Astrocyte (in vitro differentiated cells and primary cell): ENCODE measurements at places on chromosomes 7 and 10.

- H3K27me3 ChIP-seq, result no peaks in the 10 kb centered on the region
- peak; percentile 90 for DNase-seq
- no peaks in the 10 kb centered on the region for H3K36me3 ChIP-seq
- no peaks in the 10 kb centered on the region for H3K4me1 ChIP-seq
- peak overlapping the region; percentile 8 for H3K27ac ChIP-seq
Measured at GRCh38 chr10:49037187-49037586, 78.1 kb downstream of the VSTM4 start.

DNA sequence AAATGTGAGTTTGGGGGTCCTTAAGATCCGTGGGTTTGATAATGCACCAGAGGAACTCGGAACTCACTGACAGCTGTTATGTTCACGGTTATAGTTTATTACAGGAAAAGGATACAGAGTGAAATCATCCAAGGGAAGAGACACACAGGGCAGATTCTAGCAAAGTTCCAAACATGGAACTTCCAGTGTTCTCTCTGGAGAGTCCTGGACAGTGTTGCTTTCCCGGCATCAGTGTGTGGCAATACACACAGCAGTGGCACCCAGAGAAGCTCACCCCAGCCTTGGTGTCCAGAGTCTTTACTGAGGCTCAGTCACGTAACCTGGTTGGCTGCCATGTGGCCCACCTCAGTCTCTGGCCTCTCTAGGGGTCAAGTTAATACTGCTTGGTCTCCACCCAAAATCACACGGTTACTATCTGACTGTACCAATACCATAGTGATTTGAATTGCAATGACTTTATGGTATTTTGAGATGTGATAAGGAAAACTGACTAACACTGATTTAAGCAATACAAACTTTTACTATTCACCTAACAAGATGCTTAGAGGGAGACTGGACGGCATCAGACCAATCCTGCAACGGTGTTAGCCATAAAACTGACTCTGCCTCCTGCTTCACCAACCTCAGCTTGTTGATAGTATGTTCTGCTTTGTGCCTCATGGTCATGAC is 8.1 kb upstream of the PRXL2A start:
- H3K4me3 ChIP-seq, result no peak overlapping the region
- H3K4me1 ChIP-seq, result no peaks in the 10 kb centered on the region
- H3K36me3 ChIP-seq, result no peaks in the 10 kb centered on the region
- DNase-seq, result no peak

DNA sequence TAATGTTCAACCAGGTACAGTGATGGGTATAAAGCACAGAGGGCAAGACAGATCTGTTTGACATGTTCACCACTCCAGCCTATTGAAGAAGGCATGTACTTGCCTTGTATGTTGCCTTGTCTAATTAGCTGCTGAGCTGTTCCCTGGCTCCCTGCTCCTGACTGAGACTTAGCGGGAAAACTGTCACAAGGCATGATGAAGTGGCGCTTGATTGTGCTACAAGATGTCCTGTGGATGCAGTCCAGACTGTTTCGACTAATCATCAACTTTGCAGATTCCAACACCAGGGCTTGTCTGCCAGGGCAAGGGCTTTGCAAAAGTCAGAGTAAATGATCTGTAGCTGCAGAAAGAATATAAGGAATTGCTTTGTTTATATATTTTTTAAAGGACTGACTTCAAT is 136.2 kb upstream of the NRBF2 start:
- H3K27me3 ChIP-seq, result no peaks in the 10 kb centered on the region
- H3K4me1 ChIP-seq, result peaks cover 14% of the 10 kb centered on the region
- peak; percentile 20 for DNase-seq
- no peak overlapping the region for H3K4me3 ChIP-seq

DNA sequence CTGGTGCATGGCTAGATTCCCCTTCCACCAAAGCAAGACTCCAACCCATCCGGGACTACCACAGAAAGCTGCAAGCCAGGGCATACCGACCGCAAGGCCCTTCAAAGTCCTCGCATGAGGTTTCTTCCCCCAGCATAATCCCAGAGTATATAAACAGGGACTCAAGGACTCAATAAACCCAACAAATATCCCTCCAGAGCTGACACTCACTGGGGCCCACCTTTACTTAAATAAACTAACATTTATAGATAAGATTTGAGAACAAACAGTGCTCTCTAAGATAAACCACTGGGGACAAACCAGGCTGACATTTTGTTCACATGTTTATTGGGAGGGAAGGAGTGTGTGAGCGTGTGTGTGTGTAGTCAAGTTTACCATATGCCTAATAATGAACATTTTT is 138.2 kb downstream of the ADAM12 start:
- peak overlapping the region; percentile 10 for H3K27ac ChIP-seq
- H3K4me1 ChIP-seq, result peaks cover 51% of the 10 kb centered on the region
- H3K36me3 ChIP-seq, result peaks cover 5% of the 10 kb centered on the region

GRCh38 chr7:7761340-7761973 is 43.0 kb upstream of the RPA3 start:
- peak; percentile 48 for DNase-seq
- H3K27me3 ChIP-seq, result no peaks in the 10 kb centered on the region
- H3K36me3 ChIP-seq, result no peaks in the 10 kb centered on the region
- peaks cover 4% of the 10 kb centered on the region for H3K4me1 ChIP-seq
- H3K27ac ChIP-seq, result no peak overlapping the region
- H3K4me3 ChIP-seq, result peak overlapping the region; percentile 49

DNA sequence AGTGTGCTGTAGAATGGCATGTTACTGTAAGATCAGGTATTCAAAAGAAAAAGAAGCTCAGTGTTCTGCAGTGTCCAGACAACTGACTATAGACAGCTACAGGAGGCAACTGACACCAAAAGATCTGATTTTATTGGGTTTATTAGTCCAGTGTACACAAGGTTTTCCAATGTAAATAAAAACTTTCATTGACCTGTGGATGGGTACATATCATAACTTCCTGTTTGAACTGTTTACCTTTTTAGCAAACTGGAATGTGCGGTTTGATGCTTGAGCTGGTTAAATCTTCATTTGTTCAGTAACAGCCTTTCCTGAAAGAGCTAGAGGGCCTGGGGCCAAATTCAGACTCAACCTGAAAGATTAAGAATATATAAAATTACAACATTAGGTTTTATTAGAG is 172.6 kb upstream of the SP8 start:
- no peak for DNase-seq
- H3K27me3 ChIP-seq, result no peaks in the 10 kb centered on the region
- no peaks in the 10 kb centered on the region for H3K36me3 ChIP-seq
- no peak overlapping the region for H3K4me3 ChIP-seq
- no peak overlapping the region for H3K27ac ChIP-seq

- no peak overlapping the region for H3K27ac ChIP-seq
- no peak for DNase-seq
- no peak overlapping the region for H3K4me3 ChIP-seq
- no peaks in the 10 kb centered on the region for H3K27me3 ChIP-seq
- no peaks in the 10 kb centered on the region for H3K36me3 ChIP-seq
Measured at GRCh38 chr7:27697861-27698430, 35.3 kb upstream of the HIBADH start.

- H3K27me3 ChIP-seq, result no peaks in the 10 kb centered on the region
- no peak for DNase-seq
- H3K4me1 ChIP-seq, result no peaks in the 10 kb centered on the region
- H3K27ac ChIP-seq, result no peak overlapping the region
Measured at GRCh38 chr7:114533131-114533530, 118.5 kb downstream of the FOXP2 start.

GRCh38 chr10:96978621-96979154 is 146.6 kb downstream of the LCOR start:
- peaks cover 7% of the 10 kb centered on the region for H3K36me3 ChIP-seq
- H3K4me1 ChIP-seq, result no peaks in the 10 kb centered on the region
- no peak overlapping the region for H3K4me3 ChIP-seq

DNA sequence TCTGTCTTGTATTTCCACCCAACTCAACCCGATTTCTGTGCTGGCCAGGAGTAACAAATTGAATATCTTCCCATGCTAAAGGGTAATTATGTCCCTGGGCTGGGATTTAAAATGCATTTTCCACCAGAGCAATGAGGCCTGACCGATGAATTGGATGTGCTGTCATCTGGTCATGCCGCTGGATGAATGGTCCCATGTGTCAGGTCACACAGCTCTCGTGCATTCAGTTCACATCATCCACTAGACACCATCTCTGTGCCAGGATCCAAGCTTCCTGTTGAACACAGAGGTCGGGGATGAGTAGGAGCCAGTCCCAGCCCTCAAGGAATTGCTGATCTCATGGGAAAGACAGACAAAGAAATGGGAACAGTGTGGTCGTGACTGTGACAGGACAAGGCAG is 200.8 kb downstream of the ADRA2A start:
- no peaks in the 10 kb centered on the region for H3K27me3 ChIP-seq
- no peak overlapping the region for H3K27ac ChIP-seq

DNA sequence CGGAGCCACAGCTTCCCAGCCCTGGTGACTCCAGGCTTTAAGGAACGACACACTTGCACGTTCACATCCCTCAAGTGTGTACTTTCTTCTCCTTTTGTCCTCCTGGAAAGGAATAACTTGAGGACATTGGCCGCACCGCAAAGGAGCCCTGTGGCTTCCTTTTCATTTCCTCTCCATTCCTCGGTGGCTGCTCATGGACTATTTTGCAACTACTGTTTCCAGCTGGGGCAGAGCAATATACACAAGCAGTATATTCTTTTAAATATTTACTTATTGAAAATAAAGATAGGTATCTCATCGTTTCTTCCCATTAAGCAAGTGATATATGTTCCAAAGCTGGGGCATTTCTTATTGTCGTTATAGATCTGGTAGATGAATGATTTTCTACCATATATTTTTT is 97.2 kb upstream of the LYZL1 start:
- H3K36me3 ChIP-seq, result no peaks in the 10 kb centered on the region
- peaks cover 2% of the 10 kb centered on the region for H3K4me1 ChIP-seq
- no peak overlapping the region for H3K4me3 ChIP-seq
- DNase-seq, result no peak
- H3K27me3 ChIP-seq, result no peaks in the 10 kb centered on the region

- peaks cover 5% of the 10 kb centered on the region for H3K4me1 ChIP-seq
- no peaks in the 10 kb centered on the region for H3K27me3 ChIP-seq
- no peak for DNase-seq
Measured at GRCh38 chr10:125107965-125108580, 52.3 kb downstream of the CTBP2 start.

GRCh38 chr7:43645699-43646226 is 62.9 kb downstream of the STK17A start:
- no peak for DNase-seq
- peak overlapping the region; percentile 99 for H3K27ac ChIP-seq
- H3K36me3 ChIP-seq, result peaks cover 5% of the 10 kb centered on the region
- peaks cover 55% of the 10 kb centered on the region for H3K4me1 ChIP-seq
- H3K27me3 ChIP-seq, result no peaks in the 10 kb centered on the region
- H3K4me3 ChIP-seq, result no peak overlapping the region

GRCh38 chr7:45065031-45065995 is 23.5 kb downstream of the NACAD start:
- H3K27ac ChIP-seq, result no peak overlapping the region
- no peaks in the 10 kb centered on the region for H3K27me3 ChIP-seq
- H3K36me3 ChIP-seq, result peaks cover 11% of the 10 kb centered on the region
- no peaks in the 10 kb centered on the region for H3K4me1 ChIP-seq

GRCh38 chr10:12638103-12638502 is 288.8 kb downstream of the CAMK1D start:
- DNase-seq, result peak; percentile 41
- no peak overlapping the region for H3K27ac ChIP-seq
- H3K36me3 ChIP-seq, result no peaks in the 10 kb centered on the region
- H3K4me1 ChIP-seq, result no peaks in the 10 kb centered on the region

GRCh38 chr10:92241158-92241500 is 49.7 kb downstream of the CPEB3 start:
- peak overlapping the region; percentile 1 for H3K27ac ChIP-seq
- peaks cover 15% of the 10 kb centered on the region for H3K4me1 ChIP-seq
- DNase-seq, result peak; percentile 10
- no peaks in the 10 kb centered on the region for H3K27me3 ChIP-seq
